ENCODE measurements at places on chromosomes 11 and 22. TPM values are rescaled to one million over a fixed set of nuclear protein-coding genes. Genes with fewer than 3 reads are reported as not detected.
A peak's percentile ranks its signal among the peaks of the same experiment; 100 is the strongest.

DNA sequence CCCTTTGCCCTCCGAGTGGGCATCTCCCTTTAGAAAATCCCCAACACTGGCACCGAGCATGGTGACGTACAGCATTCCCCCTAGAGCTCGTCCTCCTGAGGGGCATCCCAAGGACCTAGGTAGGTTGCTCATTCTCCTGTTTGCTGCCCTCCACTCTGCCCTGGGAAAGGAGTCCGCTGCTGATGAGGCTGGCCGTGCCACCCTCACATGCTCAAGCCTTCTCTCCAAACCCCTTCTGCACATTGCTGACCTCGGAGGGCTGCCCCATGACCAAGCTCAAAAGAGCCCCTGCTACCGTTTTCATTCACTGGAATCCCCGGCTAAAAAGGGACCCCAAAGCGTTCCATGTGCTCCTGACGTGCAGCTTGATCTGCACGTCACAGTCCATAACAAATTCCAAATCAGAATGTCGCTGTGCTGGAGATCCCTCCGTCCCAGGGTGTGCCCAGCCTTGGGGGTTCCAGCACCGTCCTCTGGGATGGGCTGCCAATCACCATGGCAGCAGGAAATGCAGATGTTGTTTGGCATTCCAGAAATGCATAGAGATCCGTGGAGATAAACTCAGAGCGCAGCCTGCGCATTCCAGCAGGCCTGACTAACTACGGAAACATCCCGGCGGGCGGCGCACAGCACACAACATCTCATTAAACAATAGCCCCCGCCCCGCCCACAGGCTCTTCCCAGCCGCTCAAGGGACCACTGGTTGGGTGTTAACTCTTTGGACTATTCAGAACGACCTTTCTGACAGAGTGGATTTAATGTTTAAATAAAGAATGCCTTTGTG lies 26.3 kb upstream of the GNB1L start:
- peak; percentile 47 for DNase-seq

GRCh38 chr22:21014726-21015465 lies at the start of gene P2RX6:
P2RX6 (plus strand) TSS chr22:21015165; CDS start chr22:21015175, 10 bp downstream.
- DNase-seq, result peak; percentile 58

Gene SCUBE2
- total RNA-seq, result 2.6 TPM

DNA sequence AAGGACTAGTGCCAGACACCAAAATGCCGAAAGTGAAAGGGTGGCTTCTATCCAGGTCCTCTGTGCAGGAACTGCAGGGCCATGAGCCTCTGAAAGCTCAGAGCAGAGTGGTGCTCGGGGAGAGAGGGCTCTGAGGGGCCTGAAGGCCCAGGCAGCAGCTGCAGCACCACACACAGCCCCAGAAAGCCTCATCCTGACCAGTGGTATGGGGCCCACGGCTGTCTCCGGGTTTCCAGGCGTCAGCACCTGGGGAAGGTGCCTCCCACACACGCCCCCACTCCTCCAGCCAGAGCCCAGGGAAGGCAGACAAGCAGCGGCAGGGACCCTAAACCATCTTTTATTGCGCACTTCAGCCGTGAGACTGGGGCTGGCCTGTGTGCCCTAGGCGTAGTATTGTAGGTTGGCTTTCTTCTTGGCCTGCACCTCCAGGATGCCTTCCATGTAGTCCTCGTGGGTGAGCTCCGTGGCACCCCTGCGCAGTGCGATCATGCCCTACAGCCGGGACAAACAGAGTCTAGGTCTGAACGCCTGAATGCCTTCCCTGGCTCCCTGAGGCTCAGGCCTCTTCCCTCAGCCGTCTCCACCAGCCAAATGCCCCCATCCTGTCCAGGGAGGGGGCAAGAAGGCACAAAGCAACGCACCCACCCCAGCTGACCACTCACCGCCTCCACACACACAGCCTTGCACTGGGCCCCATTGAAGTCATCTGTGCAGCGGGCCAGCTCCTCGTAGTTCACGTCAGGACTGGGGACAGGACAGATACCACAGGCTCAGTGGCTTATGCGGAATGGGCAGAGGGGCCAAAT lies 7.6 kb downstream of the PSMC3 start:
- DNase-seq, result no peak

Gene NXPE2
- total RNA-seq, result 1.1 TPM

DNA sequence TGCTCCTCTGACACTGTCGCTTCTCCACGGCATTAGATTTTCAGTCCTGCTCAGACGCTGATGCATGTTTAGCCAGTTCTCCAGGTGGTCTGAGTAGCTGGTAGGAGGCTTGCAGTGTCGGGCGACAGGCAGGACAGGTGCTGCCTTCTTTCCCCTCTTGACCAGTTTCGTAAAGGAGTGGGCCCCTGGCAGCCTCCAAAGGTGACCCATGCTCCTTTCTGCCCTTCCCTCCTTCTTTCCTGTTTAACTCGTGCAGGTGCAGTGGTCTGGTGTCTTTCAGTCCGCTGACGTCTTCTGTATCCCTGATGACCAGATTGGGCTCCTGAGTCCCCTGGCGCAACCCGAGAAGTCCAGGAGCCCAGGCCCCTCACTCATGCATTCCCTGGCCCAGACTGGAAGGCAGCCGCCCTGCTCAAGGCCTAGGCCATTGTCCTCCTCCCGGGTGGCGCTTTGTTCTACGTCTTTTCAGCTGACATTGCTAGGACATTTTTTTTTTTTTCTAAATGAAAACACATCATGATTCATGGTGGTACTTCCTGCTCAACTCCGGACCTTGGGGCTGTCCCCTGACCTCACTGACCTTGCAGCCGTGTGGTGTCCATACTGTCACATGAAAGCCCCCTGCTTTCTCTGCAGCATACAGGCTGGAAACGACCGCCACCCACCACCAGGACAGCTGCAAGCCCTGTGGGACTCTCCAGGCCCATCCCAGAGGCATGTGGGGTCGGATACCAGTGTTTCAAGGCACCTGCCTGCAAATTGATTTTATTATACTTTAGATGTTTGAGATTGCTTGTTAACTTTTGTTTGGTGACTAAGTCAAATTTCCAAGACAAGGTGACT lies 25.5 kb upstream of the TXNRD2 start:
- DNase-seq, result no peak

DNA sequence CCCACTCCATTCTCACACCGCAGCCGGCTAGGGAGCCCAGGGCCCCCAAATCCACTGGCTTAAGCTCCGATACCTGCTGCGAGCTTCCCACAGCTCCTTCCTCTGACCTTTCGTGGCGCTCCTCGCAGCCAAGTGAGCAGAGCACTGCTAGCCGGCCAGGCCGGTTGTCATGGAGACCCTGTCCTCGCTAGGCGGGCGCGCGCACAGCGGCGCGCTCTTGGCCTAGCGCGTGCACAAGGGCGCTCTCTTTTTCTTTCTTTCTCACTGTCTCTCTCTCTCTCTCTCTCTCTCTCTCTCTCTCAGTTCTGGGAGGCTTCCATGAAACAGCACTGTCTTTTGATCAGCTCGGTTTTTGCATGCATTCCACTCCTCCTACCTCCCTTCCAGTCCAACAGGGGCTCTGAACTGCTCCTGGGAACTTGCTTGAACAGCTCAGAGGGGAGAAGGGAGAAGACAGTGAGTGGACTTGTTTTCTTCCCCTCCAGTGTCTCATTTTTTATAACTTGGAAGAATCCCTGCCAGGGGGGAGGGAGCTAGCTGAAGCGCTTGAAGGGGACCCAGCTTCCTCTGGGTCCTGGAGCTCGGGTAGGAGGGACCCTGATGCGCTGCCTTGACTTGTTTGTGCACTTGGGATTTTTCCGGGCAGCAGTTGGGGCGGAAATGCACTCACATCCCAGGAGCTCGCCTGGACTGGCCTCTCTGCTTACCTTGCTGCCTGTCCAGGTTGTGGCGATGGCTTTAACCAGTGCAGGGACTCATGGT lies 100.3 kb upstream of the AKIP1 start:
- DNase-seq, result peak; percentile 92

Gene PDGFD
- total RNA-seq, result 1.7 TPM

GRCh38 chr11:75428281-75428724 lies 4.7 kb downstream of the KLHL35 start:
- peak; percentile 86 for DNase-seq

GRCh38 chr11:75434886-75435570 lies 2.0 kb upstream of the KLHL35 start:
- no peak for DNase-seq

- DNase-seq, result no peak
These were observed 421.8 kb upstream of the ANO5 start for GRCh38 chr11:21771097-21771496.

Gene EFCAB6
- 11.5 TPM for total RNA-seq

Measured in dorsolateral prefrontal cortex (tissue), 122 donors.